ENCODE measurements at places on chromosomes 6 and 20.

DNA sequence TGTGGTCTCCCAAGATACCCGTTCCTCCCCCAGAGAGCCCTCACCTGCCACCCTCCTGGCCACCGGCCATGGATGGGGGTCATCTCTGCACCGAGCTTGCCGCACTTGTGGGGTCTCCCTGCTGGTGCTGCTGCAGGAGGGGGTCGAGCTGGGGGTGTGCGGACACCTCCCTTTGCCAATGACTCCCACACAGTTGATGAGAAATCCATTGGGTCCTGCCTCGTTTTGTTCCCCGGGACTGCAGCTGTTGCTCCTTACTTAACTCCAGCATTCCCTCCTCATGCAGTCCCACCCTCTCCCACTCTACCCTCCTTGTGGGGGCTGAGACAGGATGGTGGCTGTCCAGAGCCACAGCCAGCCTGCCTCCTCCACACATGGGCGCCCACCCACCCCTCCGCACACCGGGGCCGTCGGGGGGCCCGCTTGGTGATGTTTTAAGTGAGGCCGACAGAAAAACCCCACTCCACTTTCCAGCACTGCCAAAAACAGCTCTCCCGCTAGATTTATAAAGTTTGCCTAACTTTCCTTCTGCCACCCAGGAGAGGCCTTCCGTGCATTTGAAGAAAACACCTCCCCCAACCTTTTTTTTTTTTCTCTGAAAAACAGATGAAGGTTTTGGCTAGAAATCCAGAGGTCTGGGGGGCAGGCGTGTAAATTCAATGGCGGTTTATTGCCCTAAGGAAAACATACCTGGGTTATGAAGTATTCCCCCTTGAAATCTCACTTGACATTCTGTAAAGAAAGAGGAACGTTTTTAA, 53.5 kb upstream of the APCDD1L start:
- DNase-seq = no peak

DNA sequence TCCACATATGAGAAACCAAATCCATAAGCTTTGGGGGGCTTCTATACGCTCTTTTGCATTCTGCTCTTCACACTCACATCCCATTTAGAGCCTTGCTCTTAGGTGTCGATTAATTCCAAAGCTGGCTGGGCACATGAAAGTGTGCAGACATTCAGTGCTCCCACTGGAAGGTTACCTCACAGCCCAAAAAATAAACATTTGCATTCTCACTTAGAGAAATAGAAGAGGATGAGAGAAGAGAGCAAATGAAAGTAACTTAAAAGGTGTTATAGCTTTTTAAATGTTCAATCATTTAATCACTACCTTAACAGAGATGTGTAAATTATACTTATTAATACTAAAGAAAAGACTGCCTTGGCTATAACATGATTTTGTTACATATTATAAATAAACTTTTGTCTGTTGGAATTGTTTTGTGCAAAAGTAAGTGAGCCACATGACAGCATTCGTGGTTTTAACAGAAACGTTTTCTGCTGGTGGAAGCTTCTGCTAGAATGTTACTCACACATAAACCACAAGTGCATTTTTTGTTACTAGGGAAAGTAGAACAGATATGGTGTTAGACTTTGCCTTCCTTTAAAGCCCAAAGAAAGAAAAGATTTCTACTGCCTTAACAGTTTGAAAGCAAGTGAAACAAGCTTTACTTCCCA, 116.7 kb downstream of the SIM1 start:
- DNase-seq = peak; percentile 71

- DNase-seq = no peak
Measured at GRCh38 chr6:70456735-70457134, 43.4 kb downstream of the FAM135A start.

DNA sequence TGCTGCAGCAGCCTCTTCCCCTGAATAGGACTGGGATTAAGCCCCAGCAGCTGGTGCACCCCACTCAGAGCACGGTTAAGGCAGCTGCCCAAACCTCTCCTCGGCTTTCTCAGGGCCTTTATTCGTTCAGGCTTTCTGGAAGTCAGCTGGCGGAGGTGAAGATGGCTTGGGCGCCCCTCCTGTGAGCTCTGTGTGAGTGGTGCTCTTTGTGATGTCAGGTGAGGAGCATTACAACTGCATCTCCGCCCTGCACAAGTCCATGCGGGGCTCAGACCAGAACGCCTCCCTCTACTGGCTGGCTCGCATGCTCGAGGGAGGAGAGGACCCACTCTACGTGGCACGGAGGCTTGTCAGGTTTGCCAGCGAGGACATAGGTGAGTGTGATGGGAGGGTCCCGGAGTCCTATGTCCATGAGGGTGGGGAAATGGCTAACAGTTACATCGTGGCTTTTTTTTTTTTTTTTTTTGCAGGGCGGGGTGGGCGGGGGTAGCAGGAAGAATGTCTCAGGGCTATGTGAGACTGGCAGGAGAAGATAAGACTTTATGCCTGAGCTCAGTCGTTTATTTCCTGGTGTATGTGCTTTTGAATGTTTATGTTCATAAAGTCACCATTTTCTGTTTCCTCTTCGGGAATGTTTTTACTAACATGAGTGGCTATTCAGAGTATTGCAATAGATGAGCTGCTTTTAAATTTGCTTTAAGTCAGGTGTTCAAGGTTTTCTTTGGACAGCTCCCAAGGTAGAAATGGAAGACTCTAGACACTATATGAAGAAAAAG, 18.2 kb downstream of the WRNIP1 start:
- DNase-seq = no peak

- DNase-seq = peak; percentile 58
Measured at GRCh38 chr6:17945111-17945510, 42.3 kb downstream of the KIF13A start.

DNA sequence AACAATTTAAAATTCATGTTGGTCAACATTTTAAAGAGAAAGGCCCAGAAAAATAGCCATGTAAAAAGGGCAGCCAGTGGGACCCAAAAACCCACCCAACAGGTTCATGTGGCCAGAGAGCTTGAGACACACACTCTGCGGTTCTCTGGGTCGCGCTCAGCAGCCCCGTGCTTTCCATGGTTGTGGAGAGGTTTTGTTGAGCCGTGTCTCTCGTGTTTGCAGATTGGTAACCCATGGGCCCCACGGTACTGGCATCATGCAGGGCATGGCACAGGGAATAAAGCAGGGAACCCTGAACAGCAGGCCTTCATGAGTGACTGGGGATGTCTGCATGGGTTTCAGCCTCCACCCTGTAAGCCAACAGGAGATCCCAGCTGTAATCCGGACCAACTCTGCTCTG, 127.7 kb upstream of the CST7 start:
- DNase-seq = no peak

DNA sequence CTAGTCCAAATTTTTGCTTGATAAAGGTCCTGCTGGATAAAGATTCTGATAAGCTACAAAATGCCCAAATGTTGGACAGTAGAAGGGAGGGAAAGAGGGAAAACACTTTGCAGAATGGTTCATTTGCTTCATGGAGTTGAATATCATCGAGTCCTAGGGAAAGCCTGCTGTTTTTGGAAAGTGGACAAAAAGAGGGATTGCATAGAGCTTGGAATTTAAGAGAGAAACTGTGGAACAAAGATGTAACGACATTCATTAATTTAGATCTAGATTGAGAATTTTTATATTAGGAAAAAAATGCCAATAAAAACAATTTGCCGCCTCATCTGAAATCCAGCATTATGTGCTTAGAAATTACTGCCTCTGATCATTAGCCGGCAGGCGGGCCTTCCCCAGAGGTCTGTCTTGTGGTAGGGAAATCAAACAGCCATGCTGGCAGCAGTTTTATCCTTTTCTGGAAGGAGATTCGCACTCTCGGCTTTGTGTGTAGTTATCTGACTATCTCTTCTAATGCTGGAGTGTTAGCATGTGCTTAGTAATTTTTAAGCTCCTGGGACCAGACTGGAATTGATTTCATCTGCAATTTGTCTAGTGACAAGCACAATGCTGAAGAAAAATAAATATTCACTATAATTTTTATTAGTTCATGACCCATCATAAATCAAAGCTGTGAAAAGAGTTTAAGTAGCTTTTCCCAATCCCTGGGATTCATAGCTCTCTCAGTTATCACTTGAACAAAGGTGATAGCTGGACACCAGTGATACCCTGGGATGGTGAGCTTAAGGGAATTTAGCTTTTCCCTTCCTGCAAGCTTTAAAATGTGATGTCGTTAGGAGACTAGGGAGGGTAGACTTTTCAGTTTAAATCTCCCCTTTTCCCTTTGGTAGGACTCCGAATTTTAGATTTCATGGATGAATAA, 329.5 kb downstream of the PRL start:
- no peak for DNase-seq

DNA sequence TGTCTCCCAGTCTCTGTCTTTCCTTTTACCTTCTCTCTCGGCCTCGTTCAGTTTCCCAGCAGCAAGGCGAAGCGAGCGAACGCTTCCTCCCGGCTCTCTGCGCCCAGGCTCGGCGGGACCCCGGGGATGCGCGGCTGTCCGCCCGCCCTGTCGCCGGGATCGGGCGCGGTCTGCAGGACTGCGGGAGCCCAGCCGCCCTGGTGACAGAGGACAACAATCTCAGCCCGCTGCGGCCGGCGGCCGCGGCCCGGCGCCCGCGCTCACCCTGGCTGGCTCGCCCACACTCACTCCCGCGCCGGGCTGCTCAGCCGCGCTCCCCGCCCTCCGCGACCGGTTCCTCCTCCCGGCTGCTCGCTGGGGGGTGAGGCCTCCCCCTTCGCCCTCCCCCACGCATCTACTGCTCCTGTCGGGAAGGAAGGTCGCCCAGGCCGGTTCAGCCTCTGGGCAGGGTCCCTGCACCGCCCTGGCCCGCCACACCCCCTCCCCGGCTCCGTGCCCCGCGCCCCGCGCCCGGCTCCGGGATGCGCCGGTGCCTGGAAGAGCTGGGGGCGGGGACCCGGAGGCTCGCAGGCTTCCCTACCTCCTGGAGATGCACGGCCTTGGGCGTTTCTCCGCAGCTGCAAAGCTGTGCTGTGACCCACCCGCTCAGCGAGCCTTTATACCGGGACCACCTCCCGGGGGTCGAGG, 410 bp downstream of the SYNE1 start:
- no peak for DNase-seq

GRCh38 chr6:6984585-6985366, 123.0 kb upstream of the RREB1 start:
- no peak for DNase-seq

GRCh38 chr20:13105864-13106457, 97.2 kb downstream of the SPTLC3 start:
- peak; percentile 56 for DNase-seq

DNA sequence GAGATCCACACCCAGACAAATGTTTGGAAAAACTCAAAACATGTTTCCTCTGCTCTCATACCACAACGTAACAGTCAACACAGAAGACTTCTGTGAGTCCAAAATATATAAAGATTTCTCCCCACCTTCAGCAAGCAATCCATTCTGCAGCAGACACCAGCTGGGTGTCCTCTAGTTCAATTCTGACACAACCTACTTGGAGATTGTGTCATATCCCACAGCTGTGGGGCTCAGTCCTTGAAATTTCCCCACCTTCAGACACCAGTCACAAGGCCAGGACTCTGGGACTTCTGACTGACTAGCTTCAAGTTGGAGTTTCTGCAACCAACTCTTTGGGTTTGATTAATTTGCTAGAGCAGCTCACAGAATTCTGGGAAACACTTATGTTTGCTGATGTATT, 244.8 kb upstream of the CDYL start:
- no peak for DNase-seq

DNA sequence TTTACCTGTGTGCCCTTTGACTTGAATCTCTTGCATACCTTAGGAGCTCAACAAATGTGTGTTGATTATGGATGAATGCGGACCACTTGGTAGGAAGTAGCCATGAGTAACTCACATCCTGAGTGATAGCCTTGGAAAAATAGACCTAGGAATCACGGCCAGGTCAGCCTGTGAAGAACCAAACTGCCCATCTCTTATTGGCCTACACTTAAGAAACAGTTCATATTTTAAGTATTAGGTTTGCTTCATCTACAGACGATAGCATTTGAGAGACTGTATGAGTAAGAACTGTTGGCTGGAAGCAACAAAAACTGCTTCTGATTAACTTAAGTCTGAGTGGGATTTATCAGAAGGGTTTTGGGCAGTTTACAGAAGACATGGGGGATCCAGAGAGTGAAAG, 320.1 kb upstream of the PRND start:
- peak; percentile 74 for DNase-seq

GRCh38 chr6:43325876-43326275, 17.2 kb upstream of the CRIP3 start:
- DNase-seq = no peak

Measured in fibroblast of mammary gland (primary cell).